Posterior cingulate gyrus (tissue), 11 donors: ENCODE measurements at places on chromosomes 7 and 10.
A peak's percentile ranks its signal among the peaks of the same experiment; 100 is the strongest.

DNA sequence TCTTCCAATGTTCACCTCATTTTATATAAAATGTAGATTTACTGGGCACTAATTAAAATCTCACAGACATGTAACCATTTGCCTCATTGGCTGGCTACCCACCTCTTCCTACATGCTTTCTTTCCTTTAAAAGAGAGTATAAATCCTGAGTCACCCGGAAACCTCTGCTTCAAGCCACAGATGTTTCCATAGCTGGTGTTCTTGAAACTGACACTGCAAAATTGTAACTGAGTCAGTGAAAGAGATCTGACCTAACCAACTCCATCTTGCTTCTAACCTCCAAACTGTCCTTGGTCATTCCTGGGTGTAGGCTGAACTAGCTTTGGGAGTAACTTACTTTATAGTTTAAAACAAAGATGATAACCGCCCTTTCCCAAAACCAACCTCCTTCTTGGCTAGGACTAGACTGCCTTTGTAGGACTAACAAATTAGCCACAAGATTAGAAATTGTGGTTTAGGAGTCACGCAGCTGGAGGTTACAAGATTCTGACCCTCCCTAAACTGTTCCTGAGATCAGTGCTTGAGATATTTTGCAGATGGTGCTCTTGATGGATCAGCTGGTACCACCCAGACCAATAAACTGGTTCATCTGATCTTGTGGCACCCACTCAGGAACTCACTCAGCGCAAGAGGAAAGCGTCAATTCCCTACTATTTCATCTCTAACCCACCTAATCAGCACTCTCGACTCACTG, 33.5 kb downstream of the SVOPL start:
- no peak for DNase-seq

GRCh38 chr7:22670422-22670815, 56.6 kb upstream of the IL6 start:
- DNase-seq: no peak

- peak; percentile 67 for DNase-seq
These were observed 24.8 kb downstream of the INPP5F start for GRCh38 chr10:119750391-119751230.

DNA sequence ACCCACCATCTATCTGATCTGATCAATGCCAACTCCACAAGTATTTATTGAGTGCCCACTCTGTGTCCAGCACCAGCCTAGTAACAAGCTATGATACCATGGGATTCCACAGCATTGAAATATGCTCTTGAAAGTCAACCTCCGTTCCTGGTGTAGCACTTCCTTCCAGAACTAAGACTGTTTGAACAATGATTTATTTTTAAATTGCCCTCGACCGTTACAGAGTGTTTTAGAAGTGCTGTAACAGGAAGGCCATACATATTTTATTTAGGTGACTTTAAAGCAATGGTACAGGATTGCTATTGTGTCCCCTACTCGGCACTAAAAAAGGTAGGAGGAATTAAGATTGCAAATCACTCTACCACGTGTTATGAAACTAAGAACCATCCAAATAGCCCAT, 225.6 kb downstream of the TEX36 start:
- DNase-seq: no peak

- DNase-seq: no peak
These were observed 4.1 kb upstream of the CPA4 start for GRCh38 chr7:130288829-130289228.

DNA sequence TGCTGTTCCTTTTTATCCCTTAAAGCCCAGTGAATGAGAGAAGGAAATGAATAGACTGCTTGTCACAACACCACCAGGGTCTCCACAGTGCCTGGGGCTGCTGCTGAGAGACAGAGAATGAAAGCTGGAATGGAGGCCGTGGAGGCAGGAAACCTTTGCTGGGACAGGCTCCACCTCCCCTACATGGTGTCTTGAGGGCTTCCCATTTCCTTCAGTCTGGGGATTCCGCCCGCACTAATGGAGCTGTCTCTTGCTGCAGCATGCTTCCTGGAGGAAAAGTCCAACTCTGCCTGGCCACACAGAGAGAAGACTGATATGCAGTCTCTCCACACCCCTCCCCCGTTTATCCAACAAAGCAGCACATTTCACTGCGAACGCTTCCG, 54.5 kb downstream of the LRRC4 start:
- no peak for DNase-seq

DNA sequence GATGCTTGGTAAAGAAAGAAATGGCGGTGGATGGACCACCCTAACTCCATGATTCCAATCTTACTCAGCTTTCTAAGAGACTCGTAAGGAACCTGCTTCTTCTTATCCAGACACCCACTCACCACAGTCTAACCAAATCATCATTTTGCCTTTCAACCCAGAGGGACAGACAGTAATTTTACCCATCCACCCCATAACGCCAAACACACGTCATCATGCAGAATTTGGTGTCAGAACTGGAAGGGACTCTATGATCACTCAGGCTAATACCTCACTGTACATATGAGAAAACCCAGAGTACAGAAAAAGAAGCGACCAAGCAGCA, 388 bp downstream of the ECD start:
- DNase-seq: no peak

- no peak for DNase-seq
These were observed 118.0 kb upstream of the PRSS58 start for GRCh38 chr7:142375710-142376313.

DNA sequence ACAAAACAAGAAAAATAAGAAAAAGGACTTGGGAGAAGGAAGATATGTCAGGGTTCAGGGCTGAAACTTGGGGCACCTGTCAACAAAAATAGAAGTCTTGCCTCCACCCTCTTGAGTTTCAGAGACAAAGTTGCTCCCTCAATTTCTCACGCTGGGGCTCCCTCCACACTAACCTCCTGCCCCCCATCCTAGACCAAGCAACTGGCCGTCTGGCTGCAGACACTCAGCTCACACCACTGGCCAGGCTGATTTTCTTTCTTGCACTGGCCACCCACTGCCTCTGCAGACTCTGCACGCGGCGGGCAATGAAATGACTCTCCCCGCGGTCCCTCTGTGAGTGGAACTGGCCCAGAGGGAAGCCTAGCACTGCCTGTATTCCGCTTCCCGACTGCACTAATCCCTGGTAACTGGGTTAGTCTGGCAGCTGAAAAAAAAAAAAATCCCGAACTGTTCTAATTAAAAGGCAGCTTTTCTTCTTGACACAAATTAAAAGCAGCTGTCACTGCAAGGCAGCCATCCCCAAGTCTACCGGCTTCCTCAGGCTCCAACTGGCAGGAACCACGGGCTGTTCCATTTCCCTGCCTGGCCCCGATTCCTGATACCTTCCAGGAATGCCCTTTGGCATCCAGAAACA, 83.5 kb downstream of the SPDYE5 start:
- no peak for DNase-seq

DNA sequence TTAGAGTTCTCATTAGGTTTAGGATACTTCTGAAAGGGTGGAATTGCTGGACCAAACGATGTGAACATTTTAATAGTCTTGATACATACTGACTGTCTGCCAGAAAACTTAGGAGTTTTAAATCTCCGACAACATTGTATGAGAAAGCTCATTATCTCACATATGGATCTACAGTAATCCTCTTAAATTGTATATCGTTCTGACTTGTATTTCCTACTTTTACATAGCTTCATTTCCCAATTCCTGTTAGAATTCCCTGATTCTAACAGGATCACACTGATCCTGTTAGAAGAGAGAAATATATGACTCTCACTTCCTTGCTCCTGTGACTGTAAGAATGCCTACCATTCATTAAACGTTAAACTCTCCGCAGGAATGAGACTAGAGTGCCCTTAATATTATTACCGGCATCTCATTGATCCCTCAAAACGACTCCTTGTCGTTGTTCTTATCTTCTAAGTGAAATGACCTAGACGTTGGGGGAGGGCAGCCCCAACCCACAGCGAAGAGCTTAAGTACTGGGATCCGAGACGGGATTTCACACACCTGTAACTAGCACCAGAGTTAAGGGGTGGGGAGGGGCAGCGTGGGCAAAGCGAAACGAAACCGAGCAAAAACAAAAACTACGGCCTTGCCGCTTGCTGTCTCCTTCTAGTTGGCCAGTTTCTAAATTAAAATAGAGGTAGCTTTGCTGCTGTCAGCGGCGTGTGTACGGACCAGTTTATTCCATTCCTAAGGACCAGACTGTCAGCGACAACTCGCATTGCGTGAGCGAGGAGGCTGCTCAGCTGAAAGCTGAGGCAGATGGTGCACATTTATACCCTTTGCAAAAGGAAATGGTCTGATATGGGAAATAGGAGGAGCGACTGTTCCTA, 678 bp upstream of the TMEM106B start:
- DNase-seq: no peak

DNA sequence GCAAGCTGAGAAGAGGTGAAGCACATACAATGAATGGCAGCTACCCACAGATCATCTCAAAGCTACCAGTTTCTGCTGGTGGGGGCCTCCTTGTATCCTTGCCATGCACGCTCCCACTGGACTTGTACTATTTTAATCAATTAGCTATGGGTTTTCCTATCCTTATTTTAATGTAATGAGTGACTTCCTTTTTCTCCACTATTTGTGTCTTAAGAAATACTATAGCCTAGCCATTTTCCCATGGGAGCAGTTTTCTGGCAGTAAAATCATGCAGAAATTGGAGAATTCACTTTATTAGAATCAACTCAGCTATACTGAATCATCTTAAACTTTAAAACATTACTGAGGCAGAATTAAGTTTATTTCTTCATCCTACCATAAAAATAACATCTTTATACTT, 73.5 kb downstream of the CTNNA3 start:
- no peak for DNase-seq

DNA sequence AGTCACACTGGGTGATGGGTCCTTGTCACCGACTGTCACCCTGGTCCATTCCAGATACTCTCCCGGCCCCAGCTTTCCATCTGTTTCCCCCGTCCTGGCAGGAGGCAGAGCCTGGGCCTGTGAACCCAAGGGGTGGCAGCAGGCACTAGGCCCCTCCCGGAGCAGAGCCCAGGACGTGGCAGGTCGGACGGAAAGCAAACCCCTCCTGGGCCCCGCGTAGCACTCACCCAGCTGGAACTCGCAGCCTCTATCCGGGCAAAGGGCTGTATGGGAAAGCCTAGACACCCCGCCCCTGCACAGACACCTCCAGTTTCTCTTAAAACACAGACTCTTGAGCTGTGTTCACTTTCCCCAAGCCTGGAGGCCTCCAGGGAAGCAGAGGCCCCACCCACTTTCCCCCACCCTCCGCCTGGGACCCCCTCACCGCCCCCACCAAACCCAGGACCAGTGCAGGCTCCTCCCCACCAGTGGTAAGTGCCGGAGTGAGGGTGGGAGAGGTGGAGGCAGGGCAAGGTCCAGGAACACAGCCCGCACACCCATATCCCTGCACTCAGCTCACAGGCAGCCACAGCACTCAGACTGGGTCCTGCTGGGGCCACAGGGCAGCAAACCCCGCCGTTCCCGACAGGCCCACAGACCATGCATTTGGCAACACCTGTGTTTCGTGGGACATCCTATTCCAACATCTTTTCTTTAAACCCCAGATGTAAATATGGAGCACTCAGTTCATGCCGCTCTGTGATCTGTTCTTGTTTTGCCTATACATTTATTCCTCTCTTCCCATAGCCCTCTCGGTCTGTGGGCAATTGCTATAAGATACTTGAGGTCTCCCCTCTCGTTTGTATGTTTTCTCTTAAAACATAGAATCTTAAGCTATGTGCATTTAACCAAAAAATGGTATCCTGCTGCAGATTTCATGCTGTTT, 98.2 kb upstream of the PDGFA start:
- DNase-seq: no peak

DNA sequence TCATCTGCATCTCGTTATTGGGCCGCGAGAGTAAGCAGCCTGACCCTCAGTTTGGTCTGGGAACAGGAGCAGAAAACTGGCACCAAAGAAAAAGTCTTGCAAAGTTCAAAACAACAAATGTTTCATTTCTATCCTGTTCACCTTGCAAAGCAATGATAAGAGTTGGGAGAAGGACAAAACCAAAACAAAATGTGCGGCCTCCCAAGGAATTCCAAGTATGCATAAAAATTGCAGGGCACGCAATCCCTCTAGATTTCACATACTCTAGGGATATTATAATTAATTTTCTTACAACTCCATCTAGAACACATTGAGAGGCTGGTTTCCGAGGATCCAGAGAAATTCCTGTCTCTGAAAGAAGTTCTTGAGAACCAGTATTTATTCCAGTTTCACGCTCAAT, 20.1 kb downstream of the CHUK start:
- DNase-seq: no peak

DNA sequence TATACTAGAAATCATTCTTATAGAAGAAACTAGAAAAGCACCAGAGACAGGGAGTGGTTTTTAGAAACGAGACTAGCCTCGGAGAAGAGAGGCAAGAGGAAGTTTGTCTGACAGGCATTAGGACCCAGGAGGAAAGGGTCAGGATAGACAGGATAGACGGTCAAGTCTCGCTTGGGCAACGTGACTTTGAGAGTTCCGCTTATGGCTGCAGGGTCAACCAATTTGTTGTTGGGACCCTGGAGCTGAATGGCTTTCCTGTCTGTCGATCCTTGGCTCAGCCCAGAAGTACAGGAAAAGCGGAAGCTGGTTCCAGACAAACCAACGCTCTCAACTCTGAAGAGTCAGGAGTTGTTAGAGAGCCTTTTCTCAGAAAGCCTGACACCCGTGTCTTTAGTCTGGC, 191.2 kb downstream of the FZD1 start:
- DNase-seq: no peak

- no peak for DNase-seq
These were observed 125.4 kb upstream of the BET1 start for GRCh38 chr7:94129443-94130140.

- DNase-seq: no peak
These were observed 269.1 kb downstream of the ZMYND11 start for GRCh38 chr10:404346-404745.

DNA sequence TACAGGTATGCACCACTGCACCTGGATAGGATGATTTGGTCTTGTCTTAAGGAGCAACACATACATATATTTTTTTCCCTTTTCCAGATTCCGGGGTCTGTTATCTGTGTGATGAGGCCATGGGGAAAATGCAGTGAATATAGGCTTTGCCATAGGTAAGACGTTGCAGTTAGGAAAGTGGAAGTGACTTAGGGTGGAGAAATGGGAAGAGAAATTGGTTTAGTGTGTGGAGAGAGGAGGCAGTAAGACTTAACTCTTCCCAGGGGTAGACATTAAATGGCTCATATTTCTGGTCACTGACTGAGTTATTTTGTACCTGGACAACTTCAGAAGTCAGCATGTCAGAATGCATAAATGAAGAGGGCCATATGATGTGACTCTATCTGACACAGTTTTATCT, 66.7 kb downstream of the PFKFB3 start:
- no peak for DNase-seq

- DNase-seq: no peak
These were observed 8.4 kb upstream of the PANK1 start for GRCh38 chr10:89653410-89653869.

DNA sequence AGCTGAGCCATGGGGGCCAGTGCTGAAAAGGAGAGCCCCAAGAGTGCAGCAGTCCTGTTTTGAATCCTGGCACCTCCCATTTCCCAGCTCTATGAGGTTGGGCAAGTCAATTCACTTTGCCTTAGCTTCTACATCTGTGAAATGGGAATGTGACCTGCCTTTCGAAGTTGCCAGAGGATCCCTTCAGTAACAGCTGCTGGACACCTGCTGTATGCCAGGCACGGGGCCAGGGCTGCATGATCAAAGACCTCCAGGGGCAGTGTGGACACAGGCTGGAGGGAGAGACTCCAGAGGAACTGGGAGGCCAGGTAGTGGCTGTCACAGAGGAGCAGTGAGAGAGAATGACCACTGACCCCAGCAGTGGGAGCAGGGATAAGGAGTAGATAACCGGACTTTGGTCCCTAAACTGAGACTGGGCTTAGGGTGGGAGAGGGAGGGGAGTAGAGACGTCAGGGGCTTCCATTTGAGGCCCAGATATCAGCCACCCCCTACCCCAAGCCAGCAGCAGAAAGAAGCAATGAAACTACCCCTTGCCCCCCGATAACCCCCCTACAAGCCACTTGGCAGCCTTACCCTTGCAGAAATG, 45.2 kb downstream of the SRRM3 start:
- DNase-seq: no peak
